Stimulated activated CD8-positive, alpha-beta memory T cell treated with anti-CD3 and anti-CD28 coated beads, Interleukin-7, amount 100 ng/mL, for 1 hour (primary cell): ENCODE measurements at places on chromosomes 6 and 20.

GRCh38 chr6:162907876-162908481 lies 180.2 kb downstream of the PACRG start:
- no peak for DNase-seq

DNA sequence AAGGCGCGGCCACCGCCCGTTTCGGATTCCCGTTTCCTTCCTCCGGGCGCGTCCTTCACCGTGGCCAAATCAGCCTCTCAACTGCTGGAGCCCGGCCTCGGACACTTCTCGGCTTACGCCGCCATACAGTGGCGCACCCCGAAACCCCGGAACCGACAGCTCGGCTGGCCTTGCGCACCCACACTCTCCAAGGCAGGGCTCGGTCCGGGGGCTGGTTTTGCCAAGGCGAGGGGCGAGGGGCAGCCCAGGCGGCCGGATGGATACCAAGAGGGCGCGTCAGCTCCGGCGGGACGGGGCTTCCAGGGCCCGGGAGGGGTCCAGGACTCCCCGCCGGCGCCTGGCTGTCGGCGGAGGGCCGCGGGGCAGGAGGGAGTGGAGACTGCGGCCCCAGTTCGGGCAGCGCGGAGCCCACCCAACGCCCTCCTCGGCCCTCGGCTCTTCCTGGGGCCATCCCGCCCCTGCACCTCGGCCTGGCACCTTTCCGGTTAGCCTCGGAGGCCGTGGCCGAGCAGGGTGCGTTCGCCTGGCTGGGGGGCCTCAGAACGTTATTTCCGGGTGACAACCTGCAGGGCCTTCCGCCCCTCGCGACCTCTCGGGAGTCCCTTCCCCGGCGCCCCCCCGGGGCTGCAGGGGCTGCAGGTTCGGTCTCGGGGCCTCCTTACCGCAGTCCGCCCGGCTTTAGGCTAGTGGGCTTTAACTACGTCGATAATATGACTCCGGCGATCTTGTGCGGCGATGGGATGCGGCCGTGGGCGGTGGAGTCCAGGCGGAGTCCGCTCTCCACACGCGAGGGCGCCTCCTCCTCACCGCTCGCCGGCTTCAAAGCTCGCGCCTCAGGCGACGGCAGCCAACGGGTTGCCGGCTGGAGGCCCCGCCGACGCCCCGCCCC lies 697 bp upstream of the CEP43 start:
- no peak for DNase-seq

- DNase-seq: no peak
Measured at GRCh38 chr20:60040471-60041162, 82.4 kb downstream of the CDH26 start.

DNA sequence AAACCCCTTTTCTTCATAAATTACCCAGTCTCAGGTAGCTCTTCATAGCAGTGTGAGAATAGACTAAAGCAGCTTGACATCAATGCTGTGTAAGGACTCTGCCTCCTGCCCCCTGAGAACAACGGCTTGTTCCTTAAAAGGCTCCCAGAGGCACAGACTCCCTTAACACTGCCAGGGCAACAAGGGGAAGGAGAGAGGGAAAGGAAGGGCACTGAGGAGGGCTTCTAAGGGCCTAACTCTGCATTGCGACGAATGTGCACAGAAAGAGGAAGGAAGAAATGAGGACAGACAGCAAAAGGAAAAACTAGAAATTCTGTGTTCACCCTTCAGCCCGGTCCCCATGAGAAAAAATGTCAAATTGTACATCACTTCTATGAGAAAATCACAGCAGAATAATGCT lies 74.0 kb downstream of the AGPAT4 start:
- DNase-seq: no peak

- DNase-seq: no peak
Measured at GRCh38 chr6:3457710-3458602, 1.1 kb upstream of the SLC22A23 start.

DNA sequence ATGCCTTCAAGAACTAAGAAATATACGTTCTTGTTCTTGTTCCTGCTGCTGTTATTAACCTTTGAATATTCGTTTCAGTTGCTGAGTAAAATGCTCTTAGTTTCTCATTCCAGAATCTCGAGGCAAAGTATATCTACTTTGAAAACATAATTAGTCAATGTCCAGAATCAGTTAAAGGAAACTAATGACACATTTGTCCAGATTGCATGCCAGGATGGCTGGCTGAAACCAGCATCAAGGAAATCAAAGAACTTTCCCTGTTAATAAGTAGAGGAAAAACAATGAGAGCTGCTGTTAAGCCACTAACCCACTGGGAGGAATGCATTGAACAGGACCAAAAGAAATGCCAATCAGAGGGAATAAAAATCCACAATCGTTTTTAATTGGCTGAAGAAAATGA lies 196.9 kb downstream of the ALDH8A1 start:
- DNase-seq: no peak

- no peak for DNase-seq
Measured at GRCh38 chr6:15512126-15512525, 150.7 kb downstream of the DTNBP1 start.

DNA sequence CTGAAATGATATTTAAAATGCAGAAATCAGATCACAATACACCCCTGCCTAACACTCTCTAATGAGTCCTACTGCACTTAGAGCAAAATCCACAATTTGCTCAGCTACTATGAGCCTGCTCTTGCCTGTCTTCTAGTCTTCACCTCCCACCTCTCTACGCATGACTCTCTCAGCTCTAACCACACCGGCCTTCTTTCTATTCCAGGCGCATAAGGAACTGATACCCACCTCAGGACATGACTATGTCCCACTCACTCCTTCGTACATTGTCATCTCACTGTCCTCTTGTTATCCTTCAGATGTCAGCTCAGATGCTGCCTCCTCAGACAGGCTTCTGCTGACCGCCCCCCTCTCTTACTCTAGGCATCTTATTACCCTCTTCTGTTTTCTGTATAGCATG lies 201.0 kb upstream of the FLRT3 start:
- DNase-seq: no peak

DNA sequence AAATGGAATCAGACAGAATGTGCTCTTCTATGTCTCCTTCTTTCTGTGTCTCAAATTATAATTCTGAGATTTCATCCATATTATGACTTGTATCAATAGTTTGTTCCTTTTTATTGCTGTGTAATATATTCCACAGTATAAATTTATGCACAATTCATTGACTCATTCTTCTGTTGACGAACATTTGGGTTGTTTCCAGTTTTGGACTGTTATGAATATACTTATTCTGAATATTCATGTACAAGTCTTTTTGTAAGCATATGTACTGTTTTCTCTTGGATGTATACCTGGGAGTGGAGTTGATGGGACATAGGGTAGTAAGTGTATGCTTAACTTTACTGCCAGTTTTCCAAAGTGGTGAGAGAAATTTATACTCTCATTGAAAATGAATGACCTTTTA lies 28.1 kb upstream of the TRAF3IP2 start:
- no peak for DNase-seq

DNA sequence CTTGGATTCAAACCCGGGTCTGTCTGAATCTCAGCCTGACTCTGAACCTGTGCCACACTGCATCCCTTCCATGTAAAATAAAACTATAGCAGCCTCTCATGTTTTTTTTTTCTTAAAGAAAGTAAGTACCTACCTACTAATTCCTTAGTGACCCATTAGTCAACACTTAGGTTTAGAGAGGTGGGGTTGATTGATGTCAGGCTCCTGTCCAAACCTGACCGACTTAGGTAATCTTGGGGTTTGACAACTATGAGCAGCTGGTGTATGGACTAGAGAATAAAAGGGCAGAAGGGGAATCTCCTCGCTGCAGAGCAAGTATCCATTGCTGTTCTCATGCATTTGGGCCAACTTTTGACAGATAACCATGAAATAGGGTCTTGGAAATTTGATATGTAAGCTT lies 6.5 kb downstream of the NKAIN2 start:
- DNase-seq: no peak

DNA sequence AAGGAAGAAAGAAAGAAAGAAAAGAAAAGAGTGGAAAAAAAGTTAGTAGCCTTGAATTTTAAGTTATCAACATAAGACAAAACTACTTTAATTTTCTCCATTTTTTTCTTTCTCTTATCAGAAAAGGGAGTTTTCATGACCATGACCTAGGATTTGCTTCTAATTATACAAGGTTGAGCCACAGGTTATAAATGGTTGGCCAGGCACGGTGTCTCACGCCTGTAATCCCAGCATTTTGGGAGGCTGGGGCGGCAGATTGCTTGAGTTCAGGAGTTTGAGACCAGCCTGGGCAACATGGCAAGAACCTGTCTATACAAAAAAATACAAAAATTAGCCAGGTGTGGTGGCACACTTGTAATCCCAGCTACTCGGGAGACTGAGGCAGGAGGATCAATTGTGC lies 7.8 kb upstream of the MTRES1 start:
- no peak for DNase-seq

- no peak for DNase-seq
Measured at GRCh38 chr6:140670021-140670420, 1295.6 kb upstream of the CITED2 start.

- no peak for DNase-seq
Measured at GRCh38 chr6:156775717-156776116, 1.5 kb upstream of the ARID1B start.

DNA sequence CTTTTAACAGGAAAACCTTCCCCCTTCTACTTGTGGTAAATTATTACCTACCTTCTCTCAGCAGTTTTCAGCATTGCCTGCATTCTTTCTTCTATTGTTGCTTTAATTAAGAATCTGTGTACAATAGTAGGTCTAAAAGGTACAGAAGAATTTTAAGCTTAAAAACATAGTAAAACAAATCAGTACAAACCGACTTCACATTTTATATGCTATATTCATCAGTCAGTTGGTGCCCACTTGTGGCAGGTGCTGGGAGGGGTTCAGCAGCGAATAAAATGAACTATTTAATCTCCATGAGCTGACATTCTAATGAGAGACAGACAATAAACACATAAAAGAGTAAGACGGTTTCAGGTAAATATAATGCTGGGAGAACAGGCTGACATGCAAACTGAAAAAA lies 73.4 kb upstream of the FBXO30 start:
- no peak for DNase-seq

- no peak for DNase-seq
Measured at GRCh38 chr6:119129148-119129967, 50.9 kb upstream of the FAM184A start.

DNA sequence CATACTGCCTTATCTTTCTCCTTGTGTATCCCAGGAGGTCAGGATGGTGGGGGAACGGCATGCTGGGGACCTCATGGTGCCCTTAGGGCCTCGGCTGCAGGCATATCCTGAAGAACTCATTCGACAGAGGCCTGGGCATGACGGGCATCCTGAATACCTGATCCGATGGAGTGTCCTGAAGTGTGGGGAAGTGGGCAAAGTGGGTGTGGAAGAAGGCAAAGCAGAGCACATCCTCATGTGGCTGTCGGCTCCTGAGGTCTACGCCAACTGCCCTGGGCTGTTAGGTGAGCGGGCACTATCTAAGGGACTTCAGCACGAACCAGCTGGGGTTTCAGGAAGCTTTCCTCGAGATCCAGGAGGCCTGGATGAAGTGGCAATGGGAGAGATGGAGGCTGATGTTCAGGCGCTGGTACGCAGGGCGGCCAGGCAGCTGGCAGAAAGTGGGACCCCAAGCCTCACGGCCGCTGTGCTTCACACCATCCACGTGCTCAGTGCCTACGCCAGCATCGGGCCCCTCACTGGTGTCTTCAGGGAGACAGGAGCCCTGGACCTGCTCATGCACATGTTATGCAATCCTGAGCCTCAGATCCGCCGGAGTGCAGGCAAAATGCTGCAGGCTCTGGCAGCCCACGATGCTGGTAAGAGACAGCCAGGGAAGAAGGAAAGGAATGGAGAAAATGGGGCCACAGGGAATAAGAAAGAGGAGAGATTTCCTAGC lies 2.4 kb downstream of the CUL9 start:
- no peak for DNase-seq

DNA sequence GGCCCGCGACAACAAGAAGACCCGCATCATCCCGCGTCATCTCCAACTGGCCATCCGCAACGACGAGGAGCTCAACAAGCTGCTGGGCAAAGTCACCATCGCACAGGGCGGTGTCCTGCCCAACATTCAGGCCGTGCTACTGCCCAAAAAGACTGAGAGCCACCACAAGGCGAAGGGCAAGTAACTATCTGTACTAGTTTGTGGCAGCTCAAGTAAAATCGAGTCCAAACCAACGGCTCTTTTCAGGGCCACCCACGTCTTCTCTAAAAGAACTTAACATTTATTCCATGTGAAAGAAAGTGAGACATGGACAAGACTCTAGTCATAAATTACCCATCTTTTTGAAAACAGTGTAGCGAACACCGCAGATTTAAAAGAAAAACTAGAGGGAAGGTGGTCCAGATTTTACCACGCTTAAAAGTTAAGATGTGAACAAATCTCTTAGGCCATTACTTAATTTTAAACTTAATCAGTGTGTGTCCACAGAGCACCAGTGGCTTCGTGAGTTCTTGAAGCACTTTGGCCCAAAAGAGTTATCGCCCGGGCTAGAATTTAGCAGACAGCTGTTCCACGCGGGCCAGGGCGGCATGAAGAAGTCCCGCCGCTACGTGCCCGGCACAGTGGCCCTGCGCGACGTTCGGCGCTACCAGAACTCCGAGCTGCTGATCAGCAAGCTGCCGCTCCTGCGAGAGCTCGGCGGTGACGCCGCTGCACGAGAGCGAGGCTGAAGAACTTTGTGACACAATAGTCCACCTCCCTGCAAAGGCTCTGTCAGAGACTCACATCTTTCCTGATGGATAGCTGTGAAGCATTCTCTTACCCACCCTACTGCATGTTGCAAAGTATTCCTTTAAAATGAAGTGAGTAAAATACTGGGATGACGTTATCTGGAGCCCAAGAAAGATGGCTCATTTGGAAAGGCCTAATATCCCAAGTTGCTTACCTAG lies 113.9 kb upstream of the PRSS16 start:
- no peak for DNase-seq

GRCh38 chr20:46164254-46164653 lies 46.1 kb downstream of the CD40 start:
- no peak for DNase-seq

DNA sequence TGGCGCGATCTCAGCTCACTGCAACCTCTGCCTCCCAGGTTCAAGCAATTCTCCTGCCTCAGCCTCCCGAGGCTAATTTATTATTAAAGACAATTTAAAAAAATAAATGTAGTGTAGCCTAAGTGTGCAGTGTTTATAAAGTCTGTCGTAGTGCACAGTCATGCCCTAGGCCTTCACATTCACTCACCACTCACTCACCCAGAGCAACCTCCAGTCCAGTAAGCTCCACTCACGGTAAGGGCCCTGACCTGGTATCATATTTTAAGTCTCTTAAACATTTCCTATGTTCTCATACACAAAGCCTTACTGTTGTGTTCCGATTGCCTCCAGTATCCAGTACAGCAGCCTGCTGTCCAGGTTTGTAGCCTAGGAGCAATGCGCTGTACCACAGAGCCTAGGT lies 168.2 kb upstream of the FOXQ1 start:
- DNase-seq: no peak

GRCh38 chr6:160837146-160837545 lies 135.1 kb downstream of the PLG start:
- DNase-seq: no peak
